ENCODE measurements at places on chromosomes 3 and 15.

- DNase-seq = no peak
Measured at GRCh38 chr3:98812851-98813374, 49.8 kb downstream of the ST3GAL6 start.

DNA sequence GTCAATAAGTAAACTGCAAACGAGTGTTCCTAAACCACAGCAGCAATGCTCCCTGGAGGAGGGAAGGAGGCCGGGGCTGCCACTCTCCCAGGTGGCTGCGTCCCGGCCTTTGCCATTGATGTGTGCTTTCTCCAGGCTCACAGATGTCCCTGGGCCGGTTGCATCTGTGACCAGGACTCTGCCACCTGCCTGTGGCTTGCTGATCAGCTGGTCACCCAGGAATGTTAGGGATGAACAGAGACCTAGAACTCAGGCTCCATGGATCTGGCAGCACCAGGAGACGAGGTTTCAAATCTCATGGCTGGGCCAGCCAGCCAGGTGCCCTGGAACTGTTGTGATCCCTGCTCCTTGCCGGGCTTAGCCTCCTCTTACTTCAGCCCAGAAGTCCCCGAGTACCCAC is 65.7 kb downstream of the KLF15 start:
- no peak for DNase-seq

DNA sequence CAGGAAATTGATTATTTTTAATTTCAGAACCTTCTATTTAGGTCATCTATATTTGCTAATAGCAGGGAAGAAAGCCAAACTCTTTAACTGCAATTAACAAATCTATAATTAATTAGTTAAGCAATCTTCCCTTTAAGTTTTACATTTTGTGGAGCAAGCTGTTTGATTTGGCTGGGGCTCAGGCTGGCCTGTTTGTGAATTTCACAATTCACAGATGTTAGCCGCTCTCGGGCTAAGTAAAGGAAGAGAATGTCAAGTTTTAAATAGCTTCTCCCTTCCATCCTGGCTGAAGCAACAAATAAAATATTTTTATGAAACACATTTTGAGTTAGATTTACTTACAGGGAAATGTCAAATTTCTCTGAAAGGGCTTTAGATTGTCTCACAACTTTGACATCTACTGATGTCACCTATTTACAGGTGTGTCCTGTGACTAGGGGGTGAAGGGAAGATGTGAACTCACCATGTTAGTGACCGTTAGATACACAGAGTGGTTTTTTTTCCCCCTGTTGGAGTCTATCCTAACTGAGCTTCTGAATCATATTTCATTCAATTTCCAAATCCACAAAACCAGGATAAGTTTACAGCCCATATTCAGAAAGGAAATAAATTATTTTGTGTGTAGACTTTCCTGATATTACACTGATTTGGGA is 1.3 kb upstream of the TP63 start:
- no peak for DNase-seq

- DNase-seq = no peak
Measured at GRCh38 chr15:89767411-89767915, 8.7 kb upstream of the MESP2 start.

- no peak for DNase-seq
Measured at GRCh38 chr3:66466606-66467270, 34.1 kb downstream of the LRIG1 start.

- no peak for DNase-seq
Measured at GRCh38 chr3:147937341-147937740, 528.2 kb downstream of the ZIC1 start.

DNA sequence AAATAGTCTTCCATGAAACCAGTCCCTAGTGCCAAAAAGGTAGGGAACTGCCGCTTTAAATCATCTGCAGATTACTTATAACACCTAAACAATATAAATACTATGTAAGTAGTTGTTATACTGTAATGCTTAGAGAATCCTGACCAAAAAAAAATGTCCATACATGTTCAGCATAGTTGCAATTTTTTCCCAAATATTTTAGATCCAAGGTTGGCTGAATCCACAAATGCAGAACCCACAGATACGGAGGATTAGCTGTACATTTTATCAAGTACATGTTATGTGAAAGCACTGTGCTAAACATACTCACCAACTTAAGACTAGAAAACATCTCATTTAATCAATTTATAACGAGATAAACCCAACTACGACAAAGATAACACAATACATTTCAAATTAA is 9.3 kb downstream of the MSL2 start:
- no peak for DNase-seq

DNA sequence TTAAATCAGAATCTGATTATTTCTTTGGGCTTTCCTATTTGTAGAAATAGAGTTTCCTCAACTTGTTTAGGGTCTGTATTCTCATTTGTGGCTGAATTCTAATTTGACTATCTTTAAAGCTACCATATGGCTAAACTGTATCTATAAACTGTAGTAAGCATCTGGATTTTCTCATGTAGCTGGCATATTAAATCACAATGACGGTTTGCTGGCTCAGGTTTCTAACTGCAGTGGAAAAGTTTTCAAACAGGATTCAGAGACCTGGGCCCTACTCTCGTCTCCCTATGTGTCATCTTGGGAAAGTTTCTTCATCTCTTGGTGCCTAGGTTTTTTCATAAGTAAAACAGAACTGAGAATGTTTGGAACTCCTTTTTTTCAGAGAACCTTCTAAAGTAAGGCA is 68.3 kb downstream of the GALK2 start:
- DNase-seq = no peak

- no peak for DNase-seq
Measured at GRCh38 chr15:39623529-39623931, 42.7 kb downstream of the THBS1 start.

- no peak for DNase-seq
Measured at GRCh38 chr3:194082743-194083636, 53.0 kb upstream of the HES1 start.

DNA sequence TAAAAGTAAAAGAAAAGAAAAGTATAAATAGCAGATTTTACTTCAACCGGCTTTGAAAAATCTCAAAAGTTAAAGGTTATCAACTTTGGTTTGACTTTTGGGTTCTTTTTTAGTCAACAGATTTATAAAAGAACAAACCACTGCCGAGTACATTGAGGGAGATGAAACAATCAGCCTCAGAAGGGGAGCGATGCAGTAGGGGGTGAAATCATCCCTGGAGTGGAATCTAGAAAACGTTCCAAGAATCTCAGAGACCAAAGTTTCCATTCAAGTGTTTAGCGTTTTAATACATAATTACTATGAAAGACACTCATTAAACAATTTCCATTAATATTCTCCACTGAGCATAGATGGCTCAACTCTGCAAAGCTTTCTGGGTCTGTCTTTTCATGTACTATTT is 745.5 kb downstream of the NR2F2 start:
- DNase-seq = no peak

DNA sequence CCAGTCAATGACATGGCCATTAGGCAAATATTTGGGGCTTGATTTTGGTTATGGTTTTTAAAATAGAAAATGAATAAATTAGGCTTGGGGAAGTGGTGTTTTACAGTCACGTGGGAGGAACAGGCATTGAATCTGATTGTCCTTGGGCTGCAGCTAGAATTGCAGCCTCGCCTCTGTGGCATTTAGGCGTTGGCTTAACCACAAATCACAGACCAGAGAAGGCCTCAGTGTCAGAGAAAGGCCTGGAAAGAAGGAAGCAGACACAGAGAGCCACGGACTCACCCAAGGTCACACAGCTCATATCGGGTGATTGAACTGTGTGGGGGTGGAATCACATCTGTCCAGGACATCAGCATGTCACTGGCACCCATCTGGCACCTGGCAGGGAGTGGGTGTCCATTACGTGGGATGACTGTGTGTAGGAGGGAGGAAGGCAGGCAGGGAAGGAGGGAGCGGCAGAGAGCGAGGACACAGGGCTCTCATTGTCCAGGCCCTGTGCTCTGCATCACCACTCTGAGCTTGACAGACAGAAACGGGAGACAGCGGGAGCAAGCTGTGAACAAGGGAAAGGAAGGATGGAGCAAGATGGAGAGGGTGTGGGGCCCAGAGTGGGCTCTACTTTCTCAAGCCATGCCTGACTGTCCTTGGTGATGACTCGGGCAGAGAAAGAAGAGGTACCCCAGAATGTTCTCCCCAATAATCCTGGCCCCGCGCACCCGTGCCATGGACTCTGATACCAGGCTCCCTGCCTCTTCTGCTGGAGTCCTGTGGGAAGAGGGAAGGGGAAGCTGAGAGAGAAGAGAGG is 186.4 kb downstream of the FAM43A start:
- no peak for DNase-seq

- no peak for DNase-seq
Measured at GRCh38 chr3:18898911-18899310, 249.4 kb upstream of the KCNH8 start.

Data from D721Med (cell line).